ENCODE measurements at places on chromosomes 3 and 15.

GRCh38 chr15:74794248-74794969 is 12.5 kb downstream of the CSK start:
- no peak for DNase-seq

DNA sequence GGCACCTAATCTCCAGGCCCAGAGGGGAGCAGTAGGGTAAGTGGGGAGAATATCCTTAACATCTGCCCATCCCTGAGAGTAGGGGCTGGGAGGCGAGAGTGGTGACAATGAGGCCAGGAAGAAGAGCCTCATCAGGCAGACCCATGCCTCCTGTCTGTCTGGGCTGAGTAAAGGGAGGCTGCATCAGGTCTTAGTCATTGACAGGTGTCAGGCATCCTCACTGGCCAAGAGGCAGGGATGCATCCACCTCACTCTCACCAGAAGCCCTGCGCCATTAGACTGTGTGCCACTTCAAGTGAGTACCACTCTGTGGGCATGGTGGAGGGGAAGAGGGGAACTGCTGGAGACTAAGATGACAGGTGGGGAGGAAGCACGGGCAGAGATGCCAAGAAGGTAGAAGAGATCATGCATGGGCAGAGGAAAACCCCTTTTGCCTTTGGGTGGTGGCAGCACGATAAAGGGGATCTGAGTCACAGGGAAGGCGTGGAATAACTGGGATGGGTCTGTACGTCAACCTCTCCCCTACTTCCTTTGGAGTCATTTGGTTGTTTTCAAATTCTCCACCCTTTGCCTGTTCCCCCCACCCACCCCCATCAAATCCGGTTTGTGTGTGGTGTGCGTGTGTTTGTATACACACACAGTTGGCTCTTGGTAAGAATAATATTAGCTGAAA is 14.1 kb downstream of the ANAPC13 start:
- no peak for DNase-seq

DNA sequence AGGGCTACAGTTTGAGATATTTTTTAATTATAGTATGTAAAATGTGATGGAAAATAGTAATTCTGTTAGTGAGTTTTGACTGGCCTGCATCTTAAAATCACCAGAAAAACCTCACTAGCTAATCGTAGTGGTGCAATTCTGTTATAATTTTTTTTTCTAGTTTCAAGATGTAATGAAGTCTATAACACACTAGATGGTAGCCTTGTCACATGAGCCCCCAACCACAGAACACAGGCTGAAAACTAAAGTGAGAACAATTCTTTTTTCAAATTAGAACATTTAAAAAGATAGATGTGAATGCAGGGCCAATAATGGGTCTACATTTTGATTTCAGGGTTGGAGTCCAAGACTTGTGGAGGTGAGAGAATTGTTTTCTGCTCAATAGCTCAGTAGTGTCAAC is 83.3 kb upstream of the KCNH8 start:
- peak; percentile 65 for DNase-seq

- DNase-seq, result no peak
Observed at GRCh38 chr3:191254098-191254873, 55.2 kb downstream of the OSTN start.

DNA sequence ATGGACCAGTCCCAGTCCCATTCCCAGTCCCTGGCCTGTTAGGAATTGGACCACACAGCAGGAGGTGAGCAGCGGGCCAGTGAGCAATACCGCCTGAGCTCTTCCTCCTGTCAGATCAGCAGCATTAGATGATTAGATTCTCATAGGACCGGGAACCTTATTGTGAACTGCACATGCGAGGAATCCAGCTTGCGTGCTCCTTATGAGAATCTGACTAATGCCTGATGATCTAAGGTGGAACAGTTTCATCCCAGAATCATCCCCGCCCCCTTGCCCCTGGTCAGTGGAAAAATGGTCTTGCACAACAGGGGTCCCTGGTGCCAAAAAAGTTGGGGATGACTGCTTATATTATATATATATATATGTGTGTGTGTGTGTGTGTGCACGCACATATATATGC is 63.1 kb downstream of the IFT57 start:
- DNase-seq, result no peak

DNA sequence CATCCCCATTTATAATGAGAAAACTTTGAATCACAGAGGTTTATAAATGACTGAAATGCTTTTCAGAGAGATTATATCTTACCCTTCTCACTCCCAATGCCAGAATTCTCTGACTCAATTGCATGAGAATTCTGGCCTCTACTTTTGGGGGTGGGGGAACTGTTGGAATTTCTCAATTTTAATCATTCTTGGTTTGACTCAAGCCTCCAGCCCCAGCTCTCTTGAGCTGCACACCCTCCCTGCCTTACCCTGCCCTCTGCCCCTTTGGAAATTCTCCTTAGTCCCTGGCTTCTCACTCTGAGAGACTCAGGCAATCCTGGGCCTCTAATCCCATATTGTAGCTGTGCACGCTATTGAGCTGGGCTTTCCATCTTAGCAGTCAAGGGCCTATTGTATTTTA is 44.2 kb downstream of the ZNF589 start:
- DNase-seq, result no peak

GRCh38 chr15:89383365-89384175 is 48.9 kb upstream of the POLG start:
- DNase-seq, result no peak

- no peak for DNase-seq
Observed at GRCh38 chr15:72058585-72058984, 59.4 kb downstream of the MYO9A start.

DNA sequence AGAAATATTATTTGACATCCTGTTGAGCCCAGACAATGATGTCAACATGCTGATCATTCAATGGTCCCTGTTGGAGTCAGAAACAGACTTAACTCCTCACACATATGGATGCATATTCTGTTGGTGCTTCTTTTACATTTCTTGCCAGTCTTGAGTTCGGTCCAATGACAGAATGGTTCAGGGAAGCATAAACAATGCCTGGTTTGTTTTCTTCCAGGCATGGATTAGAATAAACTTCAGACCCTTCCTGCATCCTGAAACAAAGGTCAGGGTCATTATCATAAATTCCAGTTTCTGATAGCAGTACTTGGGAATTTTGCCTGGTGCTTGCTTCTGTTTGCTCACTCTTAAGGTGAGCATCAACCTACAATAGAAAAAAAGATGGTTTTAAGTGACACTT is 33.3 kb downstream of the BTLA start:
- DNase-seq, result no peak

Measured in common myeloid progenitor, CD34-positive (primary cell).